GM12865 (cell line): ENCODE measurements at places on chromosomes 11 and 22.
A peak's percentile ranks its signal among the peaks of the same experiment; 100 is the strongest.

DNA sequence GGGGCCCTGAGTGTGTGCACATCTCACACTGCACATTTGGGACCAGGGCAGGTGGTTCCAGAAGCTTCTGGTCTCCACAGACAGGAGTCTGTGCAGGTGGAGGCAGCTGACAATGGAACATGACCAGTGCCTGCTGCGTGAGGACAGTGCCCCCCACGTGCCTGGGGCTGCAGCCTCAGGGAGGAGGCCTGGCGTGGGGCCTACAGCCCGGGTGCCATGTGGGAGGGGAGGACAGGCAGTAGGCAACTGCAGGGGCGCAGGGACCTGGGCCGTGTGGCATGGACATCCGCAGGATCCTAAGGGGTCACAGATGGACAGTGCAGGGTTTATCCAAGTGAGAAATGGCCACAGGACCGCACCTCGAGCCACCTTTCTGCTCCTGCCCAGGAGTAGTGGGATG lies 28.8 kb downstream of the TSPAN4 start:
- DNase-seq: no peak

DNA sequence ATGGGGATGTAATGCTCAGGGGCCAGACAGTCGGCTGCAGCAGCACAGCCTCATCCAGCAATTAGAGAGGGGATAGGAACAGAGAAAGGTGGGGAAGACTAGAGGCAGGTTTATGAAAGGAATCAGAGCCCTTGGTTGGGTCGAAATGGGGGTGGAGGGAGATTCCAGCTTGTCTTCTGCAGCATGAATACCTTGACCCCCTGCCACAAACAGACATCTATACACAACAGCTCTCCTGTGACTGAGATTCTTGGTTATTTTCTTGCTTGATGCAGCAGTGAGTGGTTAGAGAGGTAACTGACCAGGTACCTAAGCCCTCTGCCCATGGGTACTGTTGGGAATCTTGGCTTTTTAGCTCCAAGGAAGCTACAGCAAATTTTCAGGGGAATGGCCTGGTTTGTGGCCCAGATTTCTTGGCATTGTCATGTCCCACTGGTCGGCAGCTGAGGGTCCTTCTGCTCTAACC lies at the start of gene TRIM49D1:
TSS of gene TRIM49D1 (minus strand) at position 51 of the 466 bp plus-strand sequence. CDS start 4,535 bp downstream, outside the sequence.
- no peak for DNase-seq

- DNase-seq: no peak
Measured at GRCh38 chr11:107931206-107931605, 3.0 kb downstream of the RAB39A start.

DNA sequence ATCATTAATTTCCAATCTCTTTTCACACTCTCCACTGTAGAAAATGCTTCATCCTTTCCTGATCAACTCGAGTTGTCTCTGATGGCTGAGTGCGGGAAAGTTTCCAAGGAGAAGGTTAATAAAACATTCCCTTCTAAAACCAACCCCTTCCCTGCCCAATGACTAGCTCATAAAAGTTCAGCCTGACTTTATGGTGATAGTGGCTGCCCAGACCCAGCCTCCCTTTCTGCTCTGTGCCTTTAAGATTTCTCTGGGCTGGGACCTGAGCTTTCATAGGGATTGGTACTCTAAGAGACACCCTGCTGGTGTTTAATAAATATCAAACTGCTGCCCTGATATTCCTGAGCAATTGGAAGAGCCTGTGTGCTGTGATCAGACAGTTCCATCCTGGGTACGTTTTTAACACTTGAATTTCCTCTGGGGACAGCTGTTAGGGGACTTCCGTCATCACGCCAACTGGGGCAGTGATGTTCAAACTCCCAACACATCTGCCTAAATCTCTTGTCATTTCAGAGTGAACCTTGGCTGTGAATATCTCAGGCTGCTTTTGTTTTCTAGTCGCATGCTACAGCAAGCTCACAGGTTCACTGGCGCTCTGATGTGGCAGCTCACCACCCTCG lies 195.0 kb upstream of the KIRREL3 start:
- no peak for DNase-seq

- DNase-seq: no peak
Measured at GRCh38 chr11:126890561-126890960, 110.0 kb downstream of the KIRREL3 start.

DNA sequence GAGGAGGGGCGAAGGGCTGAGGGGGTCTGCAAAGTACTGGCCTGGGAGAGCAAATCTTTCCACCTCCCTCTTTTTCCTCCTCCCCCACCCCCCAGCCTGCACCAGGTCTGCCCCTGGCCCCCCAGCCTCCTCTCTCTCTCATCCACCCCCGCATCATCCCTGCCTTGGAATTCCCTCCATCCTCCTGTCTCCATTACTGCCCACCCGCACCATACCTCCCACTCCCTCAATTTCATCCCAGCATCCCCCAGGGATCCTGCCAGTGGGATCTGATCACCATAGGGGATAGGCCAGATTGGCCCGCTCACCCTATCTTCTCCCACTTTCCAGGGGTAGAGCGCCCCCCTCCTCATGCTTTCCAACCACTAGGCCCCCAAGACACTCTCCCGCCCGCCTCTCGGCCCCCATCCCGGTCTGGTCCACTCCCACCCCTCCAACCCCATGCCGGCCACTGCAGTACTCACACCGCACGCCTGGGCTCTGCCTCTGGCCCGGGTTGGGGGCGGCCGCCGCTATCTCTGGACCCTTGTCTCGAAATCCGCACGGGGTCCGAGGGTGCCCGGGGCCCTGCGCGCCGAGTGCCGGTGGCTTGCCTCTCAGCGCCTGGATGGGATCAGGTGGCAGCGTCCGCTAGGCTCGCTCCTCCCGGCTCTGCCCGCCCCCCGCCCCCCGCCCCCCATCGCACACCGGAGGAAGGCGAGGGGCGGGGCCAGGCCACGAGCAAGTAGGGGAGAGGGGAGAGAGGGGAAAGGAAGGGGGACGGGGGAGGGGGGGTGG lies at the start of gene GAL3ST3:
TSS of gene GAL3ST3 (minus strand) at position 615 of the 777 bp plus-strand sequence. CDS start 3,746 bp downstream, outside the sequence.
- DNase-seq: no peak

- DNase-seq: no peak
Measured at GRCh38 chr11:9066433-9066925, 24.9 kb downstream of the SCUBE2 start.

GRCh38 chr11:84558085-84558905 lies 1068.8 kb downstream of the DLG2 start:
- peak; percentile 54 for DNase-seq

- peak; percentile 36 for DNase-seq
Measured at GRCh38 chr11:8386134-8386864, 122.6 kb upstream of the LMO1 start.

GRCh38 chr22:50613291-50613981 lies 12.8 kb downstream of the MAPK8IP2 start:
- DNase-seq: no peak

DNA sequence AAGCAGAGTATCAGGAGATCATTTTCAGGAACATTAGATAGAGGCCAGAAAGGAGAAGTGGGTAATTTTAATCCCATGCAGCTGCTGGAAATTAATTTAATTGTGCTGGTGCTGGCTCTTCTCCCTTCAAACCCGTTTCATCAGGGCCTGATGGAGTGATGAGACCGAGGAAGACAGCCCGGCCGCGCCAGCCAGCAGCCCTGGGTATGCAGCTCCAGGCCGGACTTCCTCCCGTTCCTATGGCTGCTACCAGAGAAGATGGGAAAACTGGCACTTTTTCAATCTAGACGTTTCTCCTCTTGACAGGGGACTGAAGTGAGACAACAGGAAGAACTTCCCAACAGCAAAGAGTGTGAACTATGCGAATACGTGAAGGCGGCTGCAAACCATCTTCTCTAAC lies 24.6 kb upstream of the ZBTB16 start:
- DNase-seq: no peak

GRCh38 chr11:125188021-125188420 lies 23.5 kb downstream of the PKNOX2 start:
- no peak for DNase-seq

DNA sequence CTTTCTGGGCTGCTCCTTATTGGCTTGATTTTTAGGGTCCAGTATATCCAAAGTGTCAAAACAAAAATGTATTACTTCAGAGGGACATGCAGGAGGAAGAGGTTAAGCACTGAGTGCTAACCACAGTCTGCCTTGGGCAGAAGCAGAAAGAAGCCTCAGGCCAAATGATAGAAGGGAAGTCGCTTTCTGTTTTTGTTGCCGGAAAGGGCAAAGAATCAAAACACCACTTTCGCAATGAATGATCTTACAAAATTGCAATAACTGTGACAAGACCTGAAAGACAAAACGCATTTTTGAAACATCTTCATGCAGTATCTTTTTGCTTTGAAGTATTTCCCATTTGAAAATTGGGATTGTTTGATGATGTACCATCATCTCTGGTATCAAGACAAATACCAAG lies 70.1 kb upstream of the PICALM start:
- peak; percentile 85 for DNase-seq

DNA sequence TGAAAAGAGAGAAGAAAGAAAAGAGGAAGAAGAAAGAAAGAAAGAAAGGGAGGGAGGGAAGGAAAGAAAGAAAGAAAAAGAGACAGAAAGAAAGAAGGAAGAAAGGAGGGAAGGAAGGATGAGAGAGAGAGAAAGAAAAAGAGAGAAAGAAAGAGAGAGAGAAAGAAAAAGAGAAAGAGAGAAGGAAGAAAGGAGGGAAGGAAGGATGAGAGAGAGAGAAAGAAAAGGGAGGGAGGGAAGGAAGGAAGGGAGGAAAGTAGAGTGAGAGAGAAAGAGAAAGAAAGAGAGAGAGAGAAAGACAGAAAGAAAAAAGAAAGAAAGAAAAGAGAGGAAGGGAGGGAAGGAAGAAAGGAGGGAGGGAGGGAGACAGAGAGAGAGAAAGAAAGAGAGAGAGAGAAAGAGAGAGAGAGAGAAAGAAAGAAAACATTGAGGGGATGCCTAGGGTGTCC lies 11.5 kb upstream of the RAC2 start:
- DNase-seq: no peak

GRCh38 chr11:68303982-68304780 lies 8.2 kb upstream of the LRP5 start:
- DNase-seq: no peak

- no peak for DNase-seq
Measured at GRCh38 chr11:76073724-76074123, 132.6 kb downstream of the WNT11 start.

DNA sequence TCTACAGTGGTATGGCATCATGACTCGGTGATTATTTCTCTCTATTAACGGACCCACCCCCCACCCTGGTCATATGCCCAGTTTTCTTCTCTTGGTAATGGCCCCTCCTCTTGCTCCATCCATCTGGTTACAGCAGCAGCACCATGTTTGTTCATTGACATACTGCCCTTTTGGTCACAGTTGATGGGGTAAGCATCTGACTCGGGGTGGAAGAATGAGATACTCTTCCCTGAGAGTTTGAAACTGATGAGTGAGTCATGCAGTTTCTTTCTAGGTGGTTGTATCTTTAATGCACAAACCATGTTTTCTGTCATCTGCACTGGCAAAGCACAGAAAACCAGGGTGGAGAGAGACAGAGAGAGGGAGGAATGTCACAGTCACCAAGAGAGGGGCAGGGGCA lies 126.0 kb downstream of the SYN3 start:
- DNase-seq: no peak

DNA sequence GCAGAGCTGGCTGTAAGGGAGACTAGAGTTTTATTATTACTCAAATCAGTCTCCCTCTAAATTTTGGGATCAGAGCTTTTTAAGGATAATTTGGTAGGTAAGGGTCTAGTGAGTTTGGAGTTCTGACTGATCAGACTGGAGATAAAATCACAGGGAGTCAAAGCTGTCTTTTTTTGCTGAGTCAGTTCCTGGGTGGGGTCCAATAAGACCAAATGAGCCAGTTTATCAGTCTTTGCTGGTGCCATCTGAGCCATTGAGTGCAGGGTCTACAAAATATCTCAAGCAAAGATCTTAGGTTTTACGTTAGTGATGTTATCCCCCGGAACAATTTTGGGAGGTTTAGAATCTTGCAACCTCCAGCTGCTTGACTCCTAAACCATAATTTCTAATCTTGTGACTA lies 935.1 kb upstream of the RAG2 start:
- DNase-seq: no peak

GRCh38 chr11:120985718-120986569 lies 38.0 kb upstream of the TBCEL start:
- peak; percentile 30 for DNase-seq

DNA sequence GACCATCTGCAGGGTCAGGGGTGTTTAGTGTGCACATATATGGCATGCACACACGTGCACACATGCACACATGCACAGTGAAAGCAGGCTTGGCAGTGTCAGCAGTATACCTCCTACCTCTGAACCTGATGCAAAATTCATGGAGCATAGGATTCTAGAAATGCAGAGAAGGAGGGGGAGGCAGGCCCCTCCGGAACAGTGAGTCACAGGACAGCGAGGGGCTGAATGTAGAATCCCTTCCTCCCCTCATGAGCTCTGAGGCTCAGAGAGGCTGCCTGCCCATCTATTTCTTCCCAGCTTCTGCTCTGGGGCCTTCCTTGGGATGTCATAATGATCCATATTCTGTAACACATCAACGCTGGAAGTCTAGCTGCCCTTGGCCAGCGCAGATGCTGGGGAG lies 66.7 kb upstream of the NECTIN1 start:
- DNase-seq: no peak

GRCh38 chr22:44181912-44182587 lies 1.3 kb downstream of the PARVG start:
- DNase-seq: peak; percentile 51

DNA sequence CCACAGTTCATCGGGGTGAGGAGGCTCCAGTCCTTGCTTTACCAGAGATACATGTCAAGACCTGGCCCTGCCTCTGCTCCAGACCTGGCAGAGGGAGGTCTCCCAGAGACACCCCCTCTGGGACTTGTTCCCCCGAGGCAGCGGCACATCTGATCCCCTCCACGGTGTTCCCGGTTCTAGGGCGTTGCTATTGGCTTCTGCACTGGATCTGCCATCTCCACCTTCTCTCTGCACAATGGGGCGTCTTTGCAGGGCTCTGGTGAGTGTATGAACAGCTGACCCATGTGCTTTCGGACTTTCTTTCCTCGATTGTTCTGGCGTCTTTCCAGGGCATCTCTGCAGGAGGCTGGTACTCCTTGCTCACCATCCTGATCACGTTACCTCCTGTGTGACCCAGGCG lies 930.4 kb downstream of the TBC1D22A start:
- no peak for DNase-seq

DNA sequence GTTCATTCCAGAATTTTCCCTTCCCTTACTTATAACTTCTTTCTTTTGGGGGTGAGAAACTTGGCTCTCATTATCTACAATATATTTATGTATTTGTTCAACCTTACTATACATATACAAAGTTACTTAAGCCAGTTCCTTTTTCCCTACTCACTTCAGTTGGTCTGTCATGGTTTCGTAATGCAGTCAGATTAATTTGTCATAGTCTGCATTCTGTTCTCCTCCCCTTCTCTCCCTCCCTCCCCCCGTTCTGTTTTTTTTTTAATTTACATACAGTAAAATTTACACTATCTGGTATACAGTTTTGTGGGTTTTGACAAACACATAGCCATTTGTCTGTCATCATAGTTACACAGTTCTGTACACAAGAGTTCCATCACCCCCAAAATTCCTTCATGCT lies 71.8 kb upstream of the ADORA2A start:
- no peak for DNase-seq
